ENCODE measurements at places on chromosomes 2 and 18.

DNA sequence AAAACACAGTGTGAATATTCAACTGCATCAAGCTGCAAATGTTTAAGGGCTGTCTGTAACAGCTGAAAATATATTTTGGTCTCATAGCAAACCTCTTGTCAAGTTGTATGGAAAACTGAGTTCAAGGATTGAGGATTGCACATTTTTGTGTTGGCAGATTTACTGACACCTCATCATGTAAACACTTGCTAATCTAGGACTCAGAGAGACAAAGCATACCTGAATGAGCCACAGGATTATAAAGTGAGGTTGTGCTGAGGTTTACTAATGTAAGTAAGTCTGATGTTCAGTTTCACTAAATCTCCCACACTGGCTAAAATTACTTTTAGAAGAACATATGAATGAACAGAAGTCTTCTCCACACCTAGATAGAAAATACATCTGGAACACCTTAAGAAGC lies 1993.1 kb upstream of the CELF4 start:
- DNase-seq = no peak

GRCh38 chr2:229137639-229138038 lies 133.4 kb downstream of the PID1 start:
- DNase-seq = no peak

DNA sequence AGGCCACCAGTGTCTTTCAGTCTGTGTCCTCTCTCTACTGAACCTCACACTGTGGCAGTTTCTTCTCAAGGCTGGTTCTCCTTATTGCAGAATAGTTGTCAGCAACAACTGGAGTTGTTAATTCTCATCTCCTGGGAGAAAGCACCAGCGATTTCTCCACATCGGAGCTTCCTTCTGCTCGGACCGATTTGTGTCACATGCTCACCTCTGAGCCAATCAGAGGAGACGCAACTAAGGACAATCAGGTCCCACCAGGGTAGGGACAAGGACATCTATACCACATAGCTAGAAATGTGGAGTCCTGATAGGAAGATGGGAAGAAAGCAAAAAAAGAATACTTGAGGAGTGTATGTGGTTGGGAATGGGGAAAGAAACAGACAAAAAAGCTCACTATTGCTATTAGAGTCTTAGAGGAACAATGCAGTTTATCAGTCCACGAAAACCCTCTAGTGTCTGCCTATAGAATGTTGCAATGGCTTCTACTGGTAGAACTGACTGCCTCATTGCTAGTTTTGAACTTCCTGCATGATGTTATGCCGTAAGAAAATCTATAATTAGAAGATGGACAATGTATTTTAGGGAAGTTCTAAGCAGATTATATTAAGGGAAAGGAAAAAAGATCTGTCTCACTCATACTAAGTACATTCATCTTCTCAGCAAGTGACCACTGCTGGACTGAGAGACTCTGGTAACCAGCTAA lies 169.7 kb downstream of the CDCA7 start:
- DNase-seq = no peak

DNA sequence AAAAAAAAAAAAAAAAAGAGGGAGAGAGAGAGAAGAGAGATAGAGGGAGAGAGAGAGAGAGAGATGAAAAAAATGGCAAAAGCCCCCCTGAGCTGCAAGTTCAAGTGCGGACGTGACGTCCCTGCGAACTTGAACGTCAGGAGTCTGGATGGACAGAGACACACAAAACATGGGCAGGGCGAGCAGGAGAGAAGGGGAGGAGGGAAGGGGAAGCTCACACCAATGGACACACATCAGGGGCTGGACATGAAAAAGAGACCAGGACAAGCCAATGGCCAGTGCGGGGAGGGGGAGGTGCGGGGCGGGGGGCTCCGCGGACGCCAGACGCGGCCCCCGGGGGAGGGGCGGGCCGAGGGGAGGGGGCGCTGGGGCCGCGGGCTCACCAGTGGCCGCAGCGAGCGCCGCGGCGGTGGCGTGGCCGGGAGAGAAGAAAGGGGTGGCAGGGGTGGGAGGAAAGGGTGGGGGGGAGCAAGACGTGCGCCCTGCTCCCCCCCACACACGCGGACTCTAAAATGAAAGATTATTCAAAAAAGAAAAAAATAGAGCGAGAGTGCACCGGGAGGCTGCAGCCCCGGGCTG lies at the start of gene BCL11A:
TSS of gene BCL11A (minus strand) at position 160 of the 579 bp plus-strand sequence. CDS start 384 bp downstream, outside the sequence.
- no peak for DNase-seq
